ENCODE measurements at places on chromosomes 3 and 15.

GRCh38 chr3:65173841-65174240 is 486.0 kb upstream of the ADAMTS9 start:
- no peak for DNase-seq

DNA sequence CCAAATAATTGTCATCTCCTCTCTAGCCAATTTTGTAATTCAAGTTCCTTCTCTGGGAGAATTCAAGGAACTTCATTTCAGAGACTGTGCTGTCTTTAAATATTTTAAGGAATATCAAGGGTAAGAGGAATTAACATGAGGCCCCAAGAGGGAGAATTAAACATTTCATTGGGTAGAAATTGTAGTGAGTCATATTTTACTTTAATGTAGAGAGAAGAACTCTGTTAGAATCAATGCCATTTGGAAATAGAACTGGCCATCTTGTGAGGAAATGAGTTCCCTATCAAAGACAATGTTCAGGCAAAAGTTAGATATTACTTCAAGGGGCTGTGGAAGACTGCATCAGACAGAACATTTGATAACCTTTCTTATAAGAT is 43.5 kb upstream of the TP63 start:
- DNase-seq: no peak

DNA sequence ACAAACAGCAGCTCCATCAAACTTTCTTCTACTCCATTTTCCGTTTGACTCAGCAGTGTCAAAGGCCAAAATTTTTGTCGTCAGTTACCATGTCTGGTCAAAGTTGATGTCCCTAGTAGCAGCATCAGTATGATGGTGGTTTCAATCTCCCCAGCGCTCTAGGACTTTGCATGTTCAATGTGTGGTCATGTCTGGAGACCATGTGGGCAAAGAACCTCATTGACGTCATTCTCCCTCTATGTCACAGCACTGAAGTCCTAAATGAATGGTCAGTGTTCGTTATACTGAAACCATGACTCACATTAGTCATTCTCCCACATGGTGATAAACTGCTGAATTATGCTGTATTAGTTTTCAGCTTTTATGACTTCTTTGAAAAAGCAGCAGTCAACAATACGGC is 23.2 kb downstream of the SHC4 start:
- DNase-seq: peak; percentile 66

DNA sequence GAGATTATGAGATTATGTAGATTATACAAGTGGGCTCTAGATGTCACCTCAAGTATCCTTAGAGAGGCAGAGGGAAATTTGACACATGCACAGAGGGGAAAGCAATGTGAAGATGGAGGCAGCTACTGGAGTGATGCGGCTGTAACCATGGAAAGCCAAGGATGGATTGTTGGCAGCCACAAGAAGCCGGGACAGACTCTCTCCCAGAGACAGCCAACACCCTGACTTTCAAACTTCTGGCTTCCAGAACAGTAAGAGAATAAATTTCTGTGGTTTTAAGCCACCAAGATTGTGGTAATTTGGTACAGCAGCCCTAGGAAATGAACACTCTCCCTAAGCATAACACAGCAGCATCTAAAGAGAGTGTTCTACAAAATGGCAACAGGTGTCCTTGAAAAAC is 34.4 kb upstream of the PRICKLE2 start:
- DNase-seq: no peak

DNA sequence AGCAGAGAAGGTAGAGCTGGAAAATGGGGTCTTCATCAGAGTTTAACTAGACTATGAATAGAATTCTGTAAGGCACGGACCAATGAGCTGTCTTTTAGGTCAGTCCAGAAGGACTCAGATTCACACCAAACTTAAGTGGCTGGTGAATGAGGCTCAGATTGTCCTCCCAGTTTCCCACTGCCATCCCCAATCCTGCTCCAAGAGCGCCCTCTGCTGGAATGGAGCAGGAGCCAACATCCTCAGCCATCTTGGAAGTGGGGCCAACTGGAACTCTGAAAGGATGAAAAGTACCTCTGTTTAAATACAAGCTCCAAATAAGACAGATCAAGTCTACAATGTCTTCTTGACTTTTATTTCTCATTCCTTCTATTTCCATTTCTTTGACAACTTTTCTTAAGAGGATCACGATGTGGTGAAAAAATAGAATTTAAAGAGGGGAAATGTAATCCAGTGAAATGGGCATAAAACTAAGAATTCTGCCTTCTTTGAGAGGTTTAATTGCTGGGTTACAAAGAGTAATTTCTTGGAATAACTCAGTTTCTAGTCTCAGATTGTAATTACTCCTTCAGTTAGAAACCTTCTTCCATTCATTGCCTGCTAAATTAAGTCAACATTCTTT is 217.1 kb upstream of the TPRG1 start:
- DNase-seq: peak; percentile 85

DNA sequence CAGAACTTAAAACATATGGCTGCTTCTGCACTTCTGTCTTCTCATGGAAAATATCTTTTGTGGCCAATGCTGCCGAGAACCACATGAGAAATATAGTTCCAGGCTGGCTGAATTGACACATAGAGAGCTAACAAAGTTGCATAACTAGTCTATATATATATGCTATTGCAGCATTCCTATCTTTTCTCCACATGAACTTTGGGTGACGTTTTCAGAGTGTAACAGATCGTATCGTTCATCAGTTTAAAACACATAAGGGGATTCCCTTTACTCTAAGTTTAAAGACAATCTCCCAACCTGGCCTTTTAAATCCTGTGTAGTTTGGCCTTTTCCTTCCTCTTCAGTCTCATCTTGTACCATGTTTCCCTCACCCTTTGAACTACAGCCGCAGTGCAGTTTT is 394.2 kb upstream of the CBLB start:
- DNase-seq: no peak

DNA sequence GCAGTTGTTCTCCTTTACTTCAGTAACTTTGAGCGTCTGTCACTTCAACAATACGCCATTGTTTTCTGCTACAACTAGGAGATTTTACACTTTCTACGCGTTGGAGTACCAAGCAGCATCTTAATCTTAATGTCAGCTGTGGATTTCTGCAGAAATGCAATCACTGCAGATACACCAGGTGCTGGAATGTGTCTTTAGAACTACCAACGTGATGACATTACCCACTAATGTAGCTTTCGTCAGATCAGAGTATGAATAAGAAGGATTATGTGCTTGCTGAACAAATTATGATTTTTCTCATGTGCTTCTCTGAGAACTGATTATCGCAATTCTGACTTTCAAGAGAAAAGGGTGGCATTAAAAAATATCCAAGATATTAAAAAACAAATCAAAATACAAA is 77.5 kb upstream of the CNTN3 start:
- DNase-seq: no peak

GRCh38 chr3:173708191-173708590 is 310.6 kb downstream of the NLGN1 start:
- no peak for DNase-seq

GRCh38 chr15:69559440-69560190 is 107.0 kb downstream of the RPLP1 start:
- DNase-seq: no peak

DNA sequence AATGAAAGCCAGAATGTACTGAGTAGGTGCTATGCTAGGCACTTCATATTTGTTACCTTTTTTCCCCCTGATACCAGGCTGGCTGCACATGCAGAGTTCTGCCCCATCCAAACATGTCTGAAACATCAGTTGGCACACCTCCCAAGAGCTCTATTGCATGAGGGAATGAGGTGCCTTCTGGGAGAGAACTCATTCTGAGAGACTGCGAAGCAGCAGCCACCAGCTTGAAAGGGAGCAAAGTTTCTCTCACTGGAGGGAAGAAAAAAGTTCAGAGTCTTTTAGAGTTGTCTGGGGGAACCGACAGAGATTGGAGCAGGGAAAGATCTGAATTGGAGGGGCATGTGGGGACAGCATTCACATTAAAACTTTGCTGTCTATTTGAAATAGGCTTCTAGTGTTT is 84.1 kb downstream of the AGBL1 start:
- no peak for DNase-seq

DNA sequence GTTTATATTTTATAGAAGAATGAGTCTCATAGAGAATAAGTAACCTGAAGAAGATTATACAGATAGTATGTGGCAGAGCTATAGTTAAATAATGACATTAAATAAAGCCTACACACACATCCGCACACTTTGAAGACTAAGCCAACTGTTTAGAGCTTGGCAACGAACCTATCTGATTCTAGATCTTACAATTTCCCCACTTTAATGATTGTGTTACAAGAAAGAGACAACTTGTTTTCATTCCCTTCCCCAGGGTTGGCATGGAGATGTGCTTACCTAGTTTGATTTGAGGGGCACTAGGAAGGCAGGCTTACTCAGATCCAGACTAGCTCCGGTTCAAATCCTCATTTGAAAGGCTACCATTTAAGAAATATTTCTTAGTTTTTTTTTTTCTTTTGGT is 61.9 kb upstream of the CBLB start:
- no peak for DNase-seq

- no peak for DNase-seq
Measured at GRCh38 chr15:85956532-85957275, 123.0 kb upstream of the AGBL1 start.

DNA sequence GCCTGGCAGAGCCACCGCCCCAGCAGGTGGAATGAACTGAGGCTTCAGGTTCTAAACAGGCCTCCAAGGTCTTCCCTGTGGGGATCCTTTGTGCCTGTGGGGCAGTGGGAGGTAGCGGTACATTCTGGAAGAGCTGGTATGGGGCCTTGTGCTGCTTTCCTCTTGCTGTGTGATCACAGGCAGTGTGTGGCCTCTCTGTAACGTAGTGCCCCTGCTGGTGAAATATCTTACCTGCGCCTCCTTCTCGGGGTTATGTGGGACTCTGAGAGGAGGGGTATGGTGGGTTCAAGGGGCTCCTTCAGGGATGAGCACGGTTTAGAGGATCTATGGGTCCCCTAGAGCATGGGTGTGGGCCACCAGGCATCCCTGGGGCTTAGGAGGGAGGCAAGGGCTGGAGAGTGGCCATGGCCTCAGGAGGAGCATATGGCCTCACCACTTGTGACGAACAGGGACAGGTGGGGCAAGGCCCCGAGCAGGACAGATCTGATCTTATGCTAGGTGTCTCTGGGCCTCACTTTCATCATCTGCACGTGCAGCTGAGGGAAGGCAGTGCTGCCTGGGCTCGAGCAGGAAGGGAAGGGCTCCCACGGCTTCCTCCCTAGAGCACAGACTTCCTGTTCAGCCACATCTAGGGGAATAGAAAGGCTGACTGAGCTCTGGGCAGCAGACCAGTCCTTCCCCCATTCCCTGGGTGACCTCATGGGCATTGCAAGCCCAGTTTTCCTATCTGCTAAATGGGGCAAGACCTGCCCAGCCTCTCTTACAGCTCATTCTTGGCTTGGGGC is 1.9 kb upstream of the ALS2CL start:
- DNase-seq: no peak

DNA sequence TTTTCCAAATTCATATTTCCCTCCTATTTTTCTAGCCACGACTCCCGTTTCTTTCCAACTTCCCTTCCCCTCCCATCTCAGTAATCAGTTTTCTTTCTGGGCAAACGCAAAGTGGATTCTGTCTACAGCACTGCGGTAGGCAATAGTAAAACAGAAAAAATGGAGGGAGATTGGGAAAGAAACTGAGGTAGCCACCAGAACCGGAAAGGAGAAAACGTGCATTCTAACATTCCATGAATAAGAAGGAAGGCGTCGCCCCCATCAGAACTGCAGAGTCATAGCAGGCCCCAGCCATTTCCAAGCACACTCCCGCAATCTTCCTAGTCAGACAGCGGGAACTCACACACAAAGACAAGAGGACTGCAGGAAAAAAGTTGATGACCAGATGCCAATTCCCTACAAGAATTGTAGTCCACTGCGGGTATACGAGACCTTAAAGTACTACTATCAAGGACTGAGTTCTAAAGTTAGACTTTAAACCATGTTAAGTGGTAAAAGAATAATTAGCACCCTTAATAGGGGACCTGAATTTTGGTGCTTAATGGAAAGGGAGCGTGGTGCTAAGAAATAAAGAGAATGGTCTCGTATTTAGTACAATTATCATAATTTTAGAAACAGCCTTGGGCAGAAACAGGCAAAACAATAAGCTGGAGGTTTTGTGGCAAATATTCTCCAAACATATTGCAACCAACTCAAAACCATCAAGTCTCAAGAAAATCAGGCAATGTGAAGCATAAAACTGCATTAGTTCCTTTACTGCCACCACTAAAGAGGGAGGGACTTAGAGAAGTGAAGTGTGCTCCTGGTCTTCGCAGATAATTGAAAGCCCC is 1.4 kb downstream of the PFN2 start:
- DNase-seq: peak; percentile 68

- no peak for DNase-seq
Measured at GRCh38 chr3:196255776-196256175, 31.8 kb downstream of the PCYT1A start.

DNA sequence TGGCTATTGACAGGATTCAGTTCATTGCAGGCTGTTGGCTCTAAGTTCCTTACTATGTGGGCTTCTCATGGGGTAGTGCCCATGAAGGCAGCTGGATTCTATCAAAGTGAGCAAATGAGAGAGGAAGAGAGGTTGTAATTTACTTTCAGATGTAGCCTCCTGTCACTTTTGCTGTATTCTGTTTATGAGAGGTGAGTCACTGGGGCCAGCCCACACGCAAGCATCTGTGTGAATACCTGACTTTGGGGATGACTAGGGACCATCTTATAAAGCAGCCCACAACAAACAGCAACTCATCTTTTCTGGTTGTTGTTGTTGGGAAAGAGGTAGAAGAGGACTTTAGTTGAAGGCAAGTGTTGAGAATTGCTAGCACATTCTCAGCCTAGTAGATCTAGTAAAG is 506.3 kb upstream of the GRM7 start:
- DNase-seq: no peak

- no peak for DNase-seq
Measured at GRCh38 chr3:42451546-42452230, 41.3 kb upstream of the LYZL4 start.

DNA sequence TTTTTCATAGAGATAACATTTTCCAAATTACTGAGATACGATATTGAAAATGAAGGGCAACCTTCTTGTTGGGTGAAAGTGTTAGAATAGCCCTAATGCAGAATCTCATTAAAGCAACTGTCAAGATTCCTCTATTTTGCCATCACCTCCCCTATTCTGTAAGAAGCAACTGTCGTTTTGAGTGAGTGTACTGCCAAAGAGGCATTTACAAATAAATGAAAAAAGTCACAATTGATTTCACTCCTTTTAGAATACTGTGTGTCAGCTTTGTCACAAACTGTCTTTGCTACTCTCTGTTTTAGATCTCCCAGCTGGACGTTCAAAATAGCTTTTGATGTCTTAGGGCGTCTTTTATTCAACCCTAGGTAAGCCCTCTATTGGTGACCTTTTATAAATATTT is 322.8 kb upstream of the NAALADL2 start:
- no peak for DNase-seq

GRCh38 chr3:78025916-78026315 is 986.0 kb downstream of the ROBO2 start:
- DNase-seq: no peak
